Stimulated activated CD4-positive, alpha-beta T cell treated with anti-CD3 and anti-CD28 coated beads, Interleukin-12 subunit alpha, Interleukin-12 subunit beta, amount 100 ng/mL, for 24 hours (primary cell): ENCODE measurements at places on chromosomes 6 and 20.

GRCh38 chr6:68701159-68701558 lies 66.1 kb downstream of the ADGRB3 start:
- no peak for DNase-seq

- DNase-seq: no peak
Measured at GRCh38 chr20:48971956-48972355, 50.4 kb downstream of the ARFGEF2 start.

DNA sequence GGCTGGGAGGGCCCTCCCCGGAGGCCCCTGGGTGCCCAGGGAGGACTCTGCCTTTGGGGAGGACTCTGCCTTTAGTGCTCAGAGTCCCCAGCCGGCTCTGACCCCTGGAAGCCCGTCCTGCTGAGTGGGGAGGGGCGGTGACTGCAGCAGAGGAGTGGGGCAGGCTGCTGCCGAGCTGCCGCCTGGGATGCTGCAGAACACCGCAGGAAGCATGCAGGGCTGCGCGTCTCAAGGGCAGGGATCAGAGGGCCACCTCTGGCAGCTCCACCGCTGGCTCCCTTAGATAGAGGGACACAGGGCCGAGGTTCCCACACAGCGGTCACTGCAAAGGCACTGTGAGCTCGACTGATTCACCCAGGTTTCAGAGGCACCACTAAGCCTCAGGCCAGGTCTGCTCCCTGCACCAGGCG lies 82.2 kb upstream of the GATA5 start:
- no peak for DNase-seq

- DNase-seq: no peak
Measured at GRCh38 chr20:35319871-35320197, 27.6 kb upstream of the FAM83C start.

DNA sequence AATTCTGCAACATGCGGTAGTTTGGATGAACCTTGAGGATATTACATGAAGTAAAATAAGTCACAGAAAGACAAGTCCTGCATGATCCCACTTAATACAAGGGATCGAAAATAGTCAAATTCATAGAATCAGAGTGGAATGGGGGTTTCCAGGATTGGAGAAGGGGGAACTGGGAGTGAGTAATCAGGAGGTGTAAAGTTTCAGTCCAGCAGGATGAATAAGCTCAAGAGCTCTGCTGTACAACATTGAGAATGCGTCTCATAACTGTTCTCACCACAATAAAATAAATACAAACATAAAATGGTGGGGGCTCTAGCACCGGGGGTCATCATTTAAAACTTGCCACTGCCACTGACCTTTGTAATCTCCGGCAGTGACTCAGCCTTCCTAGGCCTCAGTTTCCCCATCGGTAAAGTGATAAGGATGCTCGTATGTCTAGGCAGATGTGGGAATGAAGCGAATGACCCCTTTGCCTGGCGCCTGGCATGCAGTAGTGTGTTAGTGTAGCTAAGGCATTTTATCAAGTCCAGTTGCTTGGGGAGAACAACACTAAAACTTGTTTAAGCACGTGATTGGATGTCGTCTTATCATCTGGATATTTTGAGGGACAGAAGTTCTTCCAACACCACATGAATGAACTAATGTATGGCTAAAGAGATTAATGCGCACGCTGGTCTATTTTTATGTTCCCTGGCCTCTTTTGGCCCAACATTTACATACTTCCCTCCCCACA lies 421.1 kb downstream of the QKI start:
- no peak for DNase-seq

GRCh38 chr6:110595112-110595511 lies 118.7 kb upstream of the SLC22A16 start:
- no peak for DNase-seq

GRCh38 chr6:13572240-13572639 lies 2.2 kb upstream of the SIRT5 start:
- no peak for DNase-seq

DNA sequence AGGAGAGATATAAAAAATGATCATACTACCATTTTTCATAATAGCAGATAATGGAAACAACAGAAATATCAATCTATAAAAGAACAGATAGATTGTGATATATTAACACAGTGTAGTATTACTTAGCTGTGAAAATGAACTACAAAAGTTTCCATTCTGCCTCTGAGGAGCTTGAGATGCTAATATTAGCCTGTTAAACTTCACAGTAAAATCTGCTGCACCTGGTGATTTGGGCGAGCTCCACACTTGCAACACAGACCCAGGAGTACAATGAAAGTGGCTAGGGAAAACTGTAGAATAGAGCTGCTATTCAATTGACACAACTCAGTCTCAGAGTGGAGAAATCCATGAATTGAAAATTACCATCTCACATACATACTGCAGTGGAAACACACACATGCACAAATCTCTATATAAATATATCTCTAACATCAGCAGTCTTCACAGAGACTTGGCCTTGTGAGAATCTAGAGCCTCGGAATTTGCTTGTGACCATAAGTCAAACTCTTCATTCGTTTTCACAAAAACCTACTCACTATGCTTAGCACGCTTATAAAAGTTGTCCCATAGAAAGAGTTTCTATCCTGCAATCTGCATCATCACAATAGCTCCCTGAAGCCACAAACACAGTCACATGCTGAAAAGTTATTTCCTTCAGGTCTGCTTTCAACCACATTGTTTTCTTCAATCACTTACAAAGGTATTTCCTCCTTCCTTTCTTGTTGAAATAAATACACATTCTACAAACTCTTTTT lies 133.0 kb downstream of the PAK5 start:
- no peak for DNase-seq

GRCh38 chr6:6251555-6252280 lies 68.7 kb downstream of the F13A1 start:
- no peak for DNase-seq

DNA sequence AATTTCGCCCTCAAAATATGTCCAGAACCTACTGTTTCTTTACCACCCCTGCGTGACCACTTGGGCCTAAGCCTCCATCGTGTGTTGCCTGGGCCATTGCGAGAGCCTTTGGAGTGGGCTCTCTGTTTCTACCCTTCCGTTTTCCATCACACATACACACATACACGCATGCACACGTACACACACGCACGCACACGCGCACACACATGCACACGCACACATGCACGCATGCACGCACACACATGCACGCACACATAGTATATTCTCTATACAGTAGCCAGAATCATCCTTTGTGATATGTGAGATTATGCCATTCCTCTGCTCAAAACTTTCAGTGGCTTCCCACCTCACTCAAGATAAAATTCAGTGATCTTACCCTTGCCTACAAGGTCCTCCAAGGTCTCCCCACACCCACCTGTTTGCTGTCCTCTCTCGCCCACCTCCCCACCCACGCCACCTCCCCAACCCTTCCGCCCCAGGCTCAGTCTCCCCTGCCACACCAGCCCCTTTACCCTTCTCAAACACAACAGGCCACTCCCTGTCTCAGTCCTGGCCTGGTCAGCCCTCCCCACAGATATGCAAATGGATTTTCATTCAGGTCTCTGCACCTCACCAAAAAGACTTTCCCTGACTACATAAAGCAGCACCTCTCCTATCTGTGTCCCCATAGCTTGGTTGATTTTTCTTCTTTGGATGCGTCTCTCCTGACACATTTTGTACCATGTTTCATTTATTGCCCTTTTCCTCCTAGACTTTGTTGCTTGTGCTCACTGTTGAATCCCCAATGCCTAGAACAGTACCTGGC lies 559.6 kb downstream of the CD83 start:
- DNase-seq: no peak

- DNase-seq: no peak
Measured at GRCh38 chr6:166112580-166112979, 55.1 kb downstream of the TBXT start.

- no peak for DNase-seq
Measured at GRCh38 chr20:59571151-59571550, 33.2 kb upstream of the PHACTR3 start.

DNA sequence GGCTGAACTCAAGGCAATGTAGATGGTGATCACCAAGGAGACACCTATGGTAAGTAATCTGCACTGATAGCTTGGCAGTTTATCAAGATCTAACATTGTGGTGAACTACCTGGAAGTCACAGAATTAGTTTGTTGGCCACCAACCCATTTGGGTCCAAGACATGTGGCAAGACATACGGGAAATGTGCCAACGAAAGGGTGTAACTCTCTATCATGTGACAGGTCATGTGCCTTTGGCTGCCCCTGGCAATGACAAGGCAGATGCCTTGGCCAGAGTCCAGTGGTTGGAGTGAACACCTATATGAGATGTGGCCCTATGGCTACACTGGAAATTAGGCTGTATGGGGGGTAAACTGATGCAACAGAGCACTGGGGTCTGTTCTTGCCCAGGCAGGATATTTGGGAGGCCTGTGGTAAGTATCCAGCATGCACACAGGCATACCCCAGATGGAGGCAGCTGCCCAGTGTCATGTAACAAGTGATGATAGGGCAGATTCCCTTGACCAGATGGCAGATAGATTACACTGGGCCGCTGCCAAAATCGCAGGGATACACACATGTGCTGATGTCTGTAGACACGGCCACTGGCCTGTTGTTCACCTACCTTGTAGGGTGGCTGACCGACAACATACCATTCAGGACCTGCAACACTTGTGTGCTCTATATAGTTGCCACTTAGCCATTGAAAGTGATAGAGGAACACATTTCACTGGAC lies 35.5 kb upstream of the HSF2 start:
- no peak for DNase-seq

GRCh38 chr6:153208706-153209105 lies 77.6 kb upstream of the RGS17 start:
- DNase-seq: no peak

DNA sequence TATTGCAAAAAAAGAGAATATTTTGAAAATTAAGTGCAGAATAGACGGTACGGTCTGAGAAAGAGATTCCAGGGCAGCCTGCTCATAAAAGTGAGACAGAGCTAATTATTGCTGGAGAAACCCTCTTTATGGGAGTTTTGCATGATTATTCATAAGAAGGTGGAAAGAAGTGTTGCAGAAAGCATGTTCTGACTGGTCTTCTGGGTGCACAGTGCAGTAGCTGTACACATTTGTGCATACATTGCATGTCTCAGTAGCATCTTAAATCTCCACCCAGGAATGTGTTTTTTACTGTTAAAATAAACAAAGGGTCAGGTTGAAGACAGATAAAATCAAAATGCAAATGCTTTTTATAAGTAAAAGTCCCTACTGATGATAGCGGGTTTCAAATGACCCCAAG lies 1813.6 kb upstream of the DEFB115 start:
- no peak for DNase-seq

GRCh38 chr6:112066606-112067005 lies 12.7 kb downstream of the CCN6 start:
- no peak for DNase-seq

GRCh38 chr6:170273681-170274080 lies 17.2 kb downstream of the DLL1 start:
- DNase-seq: no peak

GRCh38 chr6:113011801-113012200 lies 664.7 kb downstream of the RFPL4B start:
- DNase-seq: no peak

- no peak for DNase-seq
Measured at GRCh38 chr20:22757424-22758183, 173.2 kb upstream of the FOXA2 start.

GRCh38 chr6:142118925-142119324 lies 13.8 kb upstream of the GJE1 start:
- no peak for DNase-seq

DNA sequence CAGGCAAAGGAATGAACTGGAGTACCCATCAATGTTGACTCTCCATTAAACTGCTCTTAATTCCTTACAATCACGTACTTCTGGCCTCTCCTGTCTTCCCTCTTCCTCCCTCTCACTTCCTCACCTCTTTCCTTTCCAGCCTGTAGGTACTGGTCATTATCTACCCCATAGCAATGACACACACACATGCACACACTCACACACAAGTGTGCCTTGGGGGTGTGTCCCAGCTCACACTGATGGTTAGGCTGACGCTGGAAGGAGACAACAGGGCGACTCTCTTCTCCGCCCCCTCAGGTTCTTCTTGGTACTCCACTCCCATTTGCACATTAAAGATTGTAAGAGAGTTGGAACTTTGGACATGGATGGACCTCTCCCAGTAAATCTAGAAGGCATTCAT lies 14.0 kb upstream of the SERPINB9 start:
- DNase-seq: no peak

GRCh38 chr6:44940367-44940766 lies 387.8 kb upstream of the RUNX2 start:
- no peak for DNase-seq

DNA sequence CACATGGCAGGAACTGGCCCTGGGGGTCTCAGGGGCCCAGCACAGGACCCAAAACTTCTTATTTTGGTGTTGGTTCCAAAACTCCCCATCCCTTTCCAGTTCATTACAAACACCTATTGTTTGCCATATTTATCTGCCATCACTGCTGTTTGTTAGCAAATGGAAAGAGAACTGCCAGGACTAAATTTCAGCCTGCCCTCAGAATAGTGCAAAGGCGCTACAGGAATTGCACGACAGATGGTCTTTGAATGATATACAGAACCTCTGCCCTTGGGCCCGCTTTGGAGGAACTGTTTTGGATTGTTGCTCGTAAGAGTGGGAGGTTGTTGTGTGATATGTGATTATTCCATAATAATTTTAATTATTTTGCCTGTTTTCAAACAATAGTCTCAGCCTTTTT lies 199.0 kb upstream of the FBXL4 start:
- no peak for DNase-seq

DNA sequence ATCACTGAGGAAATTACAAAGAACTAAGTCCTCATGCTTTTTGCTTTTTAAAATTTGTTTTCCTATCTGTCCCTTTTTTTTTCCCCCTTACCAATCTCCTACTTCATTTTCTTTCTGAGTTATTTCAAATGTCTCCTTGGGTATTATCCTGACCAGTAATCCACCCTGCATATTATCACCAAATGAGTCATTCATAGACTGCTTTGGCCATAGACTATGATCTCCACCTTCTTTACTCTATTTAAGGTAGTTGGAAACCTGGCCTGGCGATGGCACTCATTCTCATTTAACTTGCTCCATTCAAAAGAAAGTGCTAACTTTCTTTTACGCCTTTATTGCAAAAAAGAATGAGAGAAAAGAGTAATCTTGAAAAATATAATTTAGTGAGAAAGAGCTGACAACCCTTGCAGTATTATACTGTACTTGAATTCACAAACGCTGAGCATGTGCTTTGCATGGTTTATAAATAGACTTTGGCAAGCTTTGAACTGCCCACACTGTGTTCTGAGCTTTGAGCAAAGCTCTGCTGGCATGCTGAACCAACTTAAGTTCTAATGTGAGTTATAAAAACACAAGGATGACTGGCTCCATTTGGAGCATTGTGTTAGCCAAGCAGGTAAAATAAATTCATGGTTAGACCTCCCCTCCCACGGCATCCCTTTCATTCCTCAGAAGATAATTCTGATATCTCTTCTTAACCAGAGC lies 198.9 kb downstream of the NKAIN2 start:
- no peak for DNase-seq

- DNase-seq: no peak
Measured at GRCh38 chr6:116624036-116624805, 7.9 kb downstream of the RSPH4A start.

GRCh38 chr6:166477647-166478365 lies 95.1 kb upstream of the MPC1 start:
- no peak for DNase-seq
